ENCODE measurements at places on chromosomes 1 and 21. TPM values are rescaled to one million over a fixed set of nuclear protein-coding genes. Genes with fewer than 3 reads are reported as not detected.

Gene TMEM269
- 0.17 TPM for total RNA-seq

Gene METTL25B
- total RNA-seq = 30.6 TPM

Gene RPL5
- 747 TPM for total RNA-seq

Gene SPRR2A
- total RNA-seq = not detected

DNA sequence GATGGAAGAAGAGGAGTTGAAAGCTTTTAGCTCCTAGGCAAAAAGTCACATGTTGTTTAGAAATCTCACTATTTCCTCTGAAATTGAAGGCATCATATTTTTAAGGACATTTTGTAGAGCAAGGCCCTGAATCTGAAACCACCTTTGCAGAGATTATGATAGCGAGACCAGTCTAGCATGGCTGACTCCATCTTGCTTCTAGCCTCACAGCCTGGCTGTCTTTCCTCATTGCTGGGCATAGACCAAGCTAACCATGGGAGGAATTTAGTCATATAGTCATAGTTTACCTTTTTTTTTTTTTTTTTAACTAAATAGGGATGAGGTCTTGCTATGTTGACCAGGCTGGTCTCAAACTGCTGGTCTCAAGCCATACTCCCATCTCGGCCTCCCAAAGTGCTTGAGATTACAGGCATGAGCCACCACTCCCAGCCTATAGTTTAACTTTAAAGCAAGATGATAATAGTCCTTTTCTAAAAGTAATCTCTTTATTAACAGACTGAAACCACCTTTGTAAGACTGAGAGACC, 42.2 kb upstream of the ZNF326 start:
- no peak overlapping the region for H3K27ac ChIP-seq
- no peak for DNase-seq
- H3K36me3 ChIP-seq = no peaks in the 10 kb centered on the region
- H3K4me1 ChIP-seq = no peaks in the 10 kb centered on the region
- no peak overlapping the region for H3K4me3 ChIP-seq

DNA sequence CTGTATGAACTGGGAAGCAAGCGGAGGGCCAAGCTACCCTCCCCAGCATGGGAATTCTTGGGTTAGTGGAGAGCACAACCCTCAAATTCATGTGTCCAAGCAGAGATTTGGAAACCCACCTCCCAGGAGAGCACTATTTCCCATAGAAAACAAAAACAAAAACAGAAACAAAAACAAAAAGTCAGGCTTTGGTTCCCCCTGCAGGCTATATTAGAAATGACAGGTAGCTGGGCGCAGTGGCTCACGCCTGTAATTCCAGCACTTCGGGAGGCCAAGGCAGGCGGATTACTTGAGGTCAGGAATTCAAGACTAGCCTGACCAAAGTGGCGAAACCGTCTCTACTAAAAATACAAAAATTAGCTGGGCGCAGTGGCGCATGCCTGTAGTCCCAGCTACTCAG, 10.8 kb downstream of the MINDY1 start:
- H3K36me3 ChIP-seq = no peaks in the 10 kb centered on the region
- no peaks in the 10 kb centered on the region for H3K27me3 ChIP-seq
- no peak overlapping the region for H3K27ac ChIP-seq
- DNase-seq = no peak
- H3K4me1 ChIP-seq = peaks cover 30% of the 10 kb centered on the region
- no peak overlapping the region for H3K4me3 ChIP-seq

GRCh38 chr1:162679298-162679697, 47.0 kb downstream of the DDR2 start:
- peaks cover 6% of the 10 kb centered on the region for H3K4me1 ChIP-seq
- no peak overlapping the region for H3K27ac ChIP-seq
- H3K4me3 ChIP-seq = no peak overlapping the region
- H3K27me3 ChIP-seq = no peaks in the 10 kb centered on the region
- no peak for DNase-seq
